Neural cell (in vitro differentiated cells): ENCODE measurements at places on chromosomes 16 and 17. TPM values are rescaled to one million over a fixed set of nuclear protein-coding genes. Genes with fewer than 3 reads are reported as not detected.

The SOCS1 gene
- not detected in 2 replicates for polyA plus RNA-seq

The RNF43 gene
- not detected in 2 replicates for polyA plus RNA-seq

The KRT33A gene
- not detected in 2 replicates for polyA plus RNA-seq

The ANKS4B gene
- not detected in 2 replicates for polyA plus RNA-seq

The HCRT gene
- not detected in 2 replicates for polyA plus RNA-seq

The CDT1 gene
- 1.0 and 5.2 TPM in 2 replicates for polyA plus RNA-seq

The GPATCH8 gene
- 18.5 and 24.5 TPM in 2 replicates for polyA plus RNA-seq

The MFSD6L gene
- polyA plus RNA-seq = not detected in 2 replicates

The SLC16A11 gene
- polyA plus RNA-seq = not detected in 2 replicates

The HIGD1B gene
- polyA plus RNA-seq = not detected in 2 replicates

The TMEM100 gene
- not detected in 2 replicates for polyA plus RNA-seq

The SOX9 gene
- 0.34 and 0.68 TPM in 2 replicates for polyA plus RNA-seq
